ENCODE measurements at places on chromosomes 6 and 20.

GRCh38 chr20:49913399-49914047, 1.8 kb downstream of the SPATA2 start:
- DNase-seq, result no peak

DNA sequence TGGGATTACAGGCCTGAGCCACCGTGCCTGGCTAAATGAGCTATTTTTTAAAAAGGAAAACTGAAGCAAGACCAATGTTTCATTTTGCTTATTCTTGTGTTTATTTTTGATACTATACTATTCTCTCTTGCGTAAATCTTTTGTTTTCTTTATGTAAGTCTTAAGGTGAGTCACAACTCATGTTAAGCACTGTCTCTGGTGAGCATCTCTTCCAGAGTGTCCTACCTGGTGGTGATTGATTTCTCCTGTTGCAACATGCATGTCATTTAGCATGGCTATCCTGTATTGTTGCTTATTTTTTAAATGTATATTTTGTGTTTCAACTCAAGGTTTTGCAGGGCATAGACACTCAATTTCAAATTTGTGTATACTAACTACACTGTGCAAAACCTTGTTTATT, 336.0 kb downstream of the RFPL4B start:
- no peak for DNase-seq

- no peak for DNase-seq
Measured at GRCh38 chr20:46580613-46581205, 30.3 kb upstream of the OCSTAMP start.

DNA sequence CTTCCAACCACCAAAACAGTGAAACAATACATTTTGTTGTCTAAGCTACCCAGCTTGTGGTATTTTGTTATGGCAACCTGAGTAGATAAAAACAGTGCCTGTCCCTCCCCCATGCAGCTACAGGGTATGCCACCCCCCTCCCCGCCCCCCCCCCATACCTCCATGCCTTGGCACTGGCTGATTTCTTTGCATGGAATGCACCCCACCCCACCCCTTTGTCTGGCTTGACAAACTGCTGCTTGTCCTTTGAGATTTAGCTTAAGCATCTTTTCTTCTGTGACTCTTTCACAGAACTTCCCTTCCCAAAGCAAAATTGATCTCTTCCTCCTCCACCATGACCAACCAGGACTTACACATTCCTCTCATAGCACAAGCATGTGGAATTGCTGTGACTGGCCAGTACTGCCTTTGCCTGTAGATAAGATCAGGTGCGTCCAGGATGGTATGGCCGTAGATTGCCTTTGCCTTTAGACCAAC, 64.6 kb upstream of the ADGRF1 start:
- no peak for DNase-seq

Data from cortex of kidney (tissue), 1 donor.